ENCODE measurements at places on chromosomes 11 and 22.

- no peaks in the 10 kb centered on the region for H3K36me3 ChIP-seq
- no peak for DNase-seq
- no peak overlapping the region for H3K4me3 ChIP-seq
- no peak overlapping the region for H3K27ac ChIP-seq
- peaks cover 4% of the 10 kb centered on the region for H3K4me1 ChIP-seq
- H3K27me3 ChIP-seq: peaks cover 8% of the 10 kb centered on the region
Measured at GRCh38 chr11:33945481-33946268, 53.8 kb upstream of the LMO2 start.

GRCh38 chr11:70650075-70650909 is 252.0 kb downstream of the CTTN start:
- H3K27me3 ChIP-seq: peaks cover 11% of the 10 kb centered on the region
- peaks cover 16% of the 10 kb centered on the region for H3K4me1 ChIP-seq
- no peak overlapping the region for H3K27ac ChIP-seq
- DNase-seq: no peak
- H3K4me3 ChIP-seq: no peak overlapping the region
- no peaks in the 10 kb centered on the region for H3K36me3 ChIP-seq

- H3K4me1 ChIP-seq: peaks cover 33% of the 10 kb centered on the region
- H3K4me3 ChIP-seq: peak overlapping the region; percentile 95
- H3K27me3 ChIP-seq: peaks cover 23% of the 10 kb centered on the region
- no peaks in the 10 kb centered on the region for H3K36me3 ChIP-seq
- peak overlapping the region; percentile 99 for H3K27ac ChIP-seq
Measured at GRCh38 chr11:61826930-61827570, 1.1 kb upstream of the FADS2 start.

DNA sequence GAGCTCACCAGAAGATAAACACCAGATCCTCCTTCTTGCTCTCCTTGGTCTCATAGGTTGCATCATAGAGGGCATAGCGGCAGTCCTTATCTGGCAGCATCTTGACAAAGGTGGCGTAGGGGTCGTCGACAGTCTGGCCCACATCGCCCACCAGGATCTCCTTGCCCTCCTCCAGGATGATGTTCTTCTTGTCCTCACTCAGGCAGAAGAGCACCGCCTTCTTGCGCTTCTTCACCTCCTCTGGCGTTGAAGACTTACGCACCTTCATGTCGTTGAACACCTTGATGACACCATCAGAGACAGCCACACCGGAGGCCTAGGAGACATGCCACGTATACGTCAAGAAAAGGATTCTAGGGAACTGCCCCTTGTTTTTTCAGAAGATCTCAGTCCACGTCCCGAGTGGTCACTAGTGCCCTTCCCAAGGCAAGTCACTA is 2.0 kb downstream of the CFL1 start:
- peak overlapping the region; percentile 89 for H3K27ac ChIP-seq
- no peaks in the 10 kb centered on the region for H3K36me3 ChIP-seq
- peaks cover 32% of the 10 kb centered on the region for H3K27me3 ChIP-seq
- no peak for DNase-seq
- peak overlapping the region; percentile 96 for H3K4me3 ChIP-seq

GRCh38 chr11:69922015-69922595 is 102.9 kb upstream of the FGF3 start:
- H3K27me3 ChIP-seq: peaks cover 7% of the 10 kb centered on the region
- DNase-seq: peak; percentile 7
- no peaks in the 10 kb centered on the region for H3K4me1 ChIP-seq
- no peak overlapping the region for H3K27ac ChIP-seq
- H3K36me3 ChIP-seq: no peaks in the 10 kb centered on the region

DNA sequence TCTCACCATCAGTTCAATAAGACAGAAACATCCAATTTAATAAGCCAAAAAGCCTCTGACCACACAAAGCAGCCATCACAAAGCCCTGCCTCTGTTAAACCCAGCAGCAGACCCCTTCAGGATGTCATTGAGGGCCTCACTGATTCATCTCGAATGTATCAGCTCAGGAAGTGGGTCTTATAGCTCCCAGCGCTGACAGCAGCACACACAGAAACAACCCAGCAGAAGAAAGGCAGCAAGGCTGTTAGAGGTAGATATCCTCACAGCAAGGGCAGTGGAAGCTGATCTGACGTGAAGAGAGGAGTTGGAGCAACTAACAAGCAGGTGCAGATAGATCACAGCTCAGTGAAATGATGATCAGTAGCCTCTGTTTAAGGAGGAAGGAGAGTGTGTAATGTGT is 86.2 kb upstream of the NCAM1 start:
- peaks cover 39% of the 10 kb centered on the region for H3K4me1 ChIP-seq
- no peaks in the 10 kb centered on the region for H3K36me3 ChIP-seq
- no peak overlapping the region for H3K4me3 ChIP-seq
- no peak overlapping the region for H3K27ac ChIP-seq

DNA sequence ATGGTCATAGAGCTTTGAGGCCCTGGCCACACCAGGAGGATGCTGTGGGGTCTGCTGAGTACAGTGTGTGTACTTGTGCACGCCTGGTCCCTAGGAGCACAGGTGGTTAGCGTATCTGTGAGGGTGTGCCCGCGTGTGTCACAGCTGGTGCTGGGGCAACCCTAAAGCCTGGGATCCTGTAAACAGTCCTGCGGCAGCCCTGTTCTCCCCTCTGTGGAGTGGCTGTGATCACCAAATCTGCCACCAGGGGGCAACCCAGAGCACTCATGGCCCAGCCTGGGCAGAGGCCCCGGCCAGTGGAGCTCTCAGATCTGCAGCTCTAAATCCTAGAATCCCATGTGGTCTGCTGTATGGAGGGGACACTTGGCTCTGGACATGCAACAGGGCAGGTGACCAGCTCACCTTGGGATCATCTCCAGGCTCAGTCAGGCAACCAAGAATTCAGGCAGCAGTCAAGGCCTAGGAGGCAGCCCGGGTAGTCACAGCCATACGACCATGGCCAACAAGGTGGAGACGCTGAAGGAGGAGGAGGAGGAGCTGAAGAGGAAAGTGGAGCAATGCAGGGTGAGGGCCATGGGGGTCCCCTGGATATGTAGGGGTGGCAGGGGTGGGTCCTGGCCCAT is 3.9 kb downstream of the SH3BP1 start:
- DNase-seq: peak; percentile 96
- H3K36me3 ChIP-seq: no peaks in the 10 kb centered on the region
- H3K4me1 ChIP-seq: peaks cover 5% of the 10 kb centered on the region
- peaks cover 2% of the 10 kb centered on the region for H3K27me3 ChIP-seq

DNA sequence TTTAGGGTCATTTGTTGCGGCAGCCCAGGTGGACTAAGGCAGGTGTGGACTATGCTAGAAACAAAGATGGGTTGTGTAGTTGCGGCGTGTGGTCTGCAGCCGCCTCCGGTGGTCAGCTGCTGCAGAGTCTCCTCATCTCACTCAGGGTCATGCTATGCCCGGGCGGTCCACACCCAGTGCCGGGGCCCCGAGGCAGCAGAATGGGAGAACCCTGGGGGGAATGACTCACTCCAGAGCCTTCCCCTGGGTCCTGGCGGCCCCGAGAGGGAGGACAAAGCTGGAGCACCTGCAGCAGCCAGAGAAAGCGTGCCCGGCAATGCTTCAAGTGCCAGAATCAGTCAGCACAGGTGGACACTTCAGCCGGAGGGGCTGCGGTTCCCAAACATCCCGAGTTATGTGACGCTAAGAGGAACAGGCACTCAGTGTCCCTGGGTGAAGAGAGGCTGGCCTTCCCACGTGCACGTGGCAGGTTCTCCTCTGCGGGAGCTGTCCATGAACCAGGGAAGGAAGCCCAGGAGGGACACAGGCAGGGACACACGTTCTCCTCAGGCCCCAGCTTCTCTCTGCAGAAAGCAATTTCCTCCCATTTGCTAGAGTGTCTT is 289.6 kb upstream of the B3GAT1 start:
- H3K36me3 ChIP-seq: no peaks in the 10 kb centered on the region
- DNase-seq: no peak
- H3K4me3 ChIP-seq: no peak overlapping the region
- H3K27ac ChIP-seq: no peak overlapping the region
- H3K27me3 ChIP-seq: peaks cover 3% of the 10 kb centered on the region
- H3K4me1 ChIP-seq: no peaks in the 10 kb centered on the region

DNA sequence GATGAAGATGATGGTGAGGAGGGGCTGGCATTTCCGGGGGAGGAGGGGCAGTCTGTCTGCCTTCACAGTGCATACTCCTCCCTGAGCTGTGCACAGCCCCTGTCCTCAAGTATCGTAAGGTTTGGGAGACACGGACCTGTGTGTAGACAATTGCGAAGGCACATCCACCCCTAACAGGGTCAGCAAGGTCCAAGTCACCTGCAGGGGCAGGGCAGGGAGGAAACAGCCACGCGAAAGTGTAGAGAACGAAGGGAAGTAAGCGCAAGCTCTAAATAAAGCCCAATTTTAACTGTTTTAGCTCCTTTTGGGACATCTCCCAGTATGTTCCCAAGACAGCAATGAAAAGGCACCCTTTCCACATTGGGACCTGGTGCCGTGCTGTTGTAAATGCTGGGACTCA is 448.2 kb downstream of the TBC1D22A start:
- DNase-seq: no peak
- H3K36me3 ChIP-seq: peaks cover 6% of the 10 kb centered on the region
- H3K27ac ChIP-seq: no peak overlapping the region
- H3K27me3 ChIP-seq: peaks cover 11% of the 10 kb centered on the region

DNA sequence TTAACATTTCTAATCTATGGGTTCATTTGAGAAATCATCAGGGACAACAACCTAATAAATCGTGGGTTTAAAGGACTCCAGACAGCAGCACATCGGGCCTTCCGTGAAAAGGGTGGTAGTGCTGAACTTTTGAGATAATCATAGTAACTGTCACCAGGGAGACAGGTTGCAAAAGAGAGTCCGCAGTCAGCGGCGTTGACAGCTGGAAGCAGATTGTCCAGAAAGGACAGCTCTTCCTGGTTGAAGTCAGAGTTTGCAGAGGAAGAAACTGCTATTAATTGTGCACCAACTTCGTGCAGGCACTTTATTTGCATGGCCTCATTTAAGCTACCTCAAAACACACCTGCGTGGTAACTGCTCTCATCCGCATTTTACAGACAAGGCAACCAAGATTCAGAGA is 20.5 kb upstream of the ISX start:
- H3K4me3 ChIP-seq: no peak overlapping the region
- no peak overlapping the region for H3K27ac ChIP-seq
- no peaks in the 10 kb centered on the region for H3K36me3 ChIP-seq
- H3K4me1 ChIP-seq: no peaks in the 10 kb centered on the region

GRCh38 chr22:27628341-27628740 is 173.2 kb downstream of the MN1 start:
- DNase-seq: no peak
- peaks cover 5% of the 10 kb centered on the region for H3K27me3 ChIP-seq
- no peak overlapping the region for H3K27ac ChIP-seq
- H3K4me3 ChIP-seq: no peak overlapping the region
- H3K36me3 ChIP-seq: peaks cover 4% of the 10 kb centered on the region

GRCh38 chr11:126739499-126740145 is 260.9 kb downstream of the KIRREL3 start:
- H3K36me3 ChIP-seq: no peaks in the 10 kb centered on the region
- H3K27ac ChIP-seq: no peak overlapping the region
- peaks cover under 1% of the 10 kb centered on the region for H3K27me3 ChIP-seq
- H3K4me3 ChIP-seq: no peak overlapping the region
- no peak for DNase-seq

- H3K27ac ChIP-seq: no peak overlapping the region
- H3K4me1 ChIP-seq: no peaks in the 10 kb centered on the region
- no peak overlapping the region for H3K4me3 ChIP-seq
- no peak for DNase-seq
- no peaks in the 10 kb centered on the region for H3K36me3 ChIP-seq
Measured at GRCh38 chr22:41658869-41659268, 29.8 kb downstream of the SNU13 start.

DNA sequence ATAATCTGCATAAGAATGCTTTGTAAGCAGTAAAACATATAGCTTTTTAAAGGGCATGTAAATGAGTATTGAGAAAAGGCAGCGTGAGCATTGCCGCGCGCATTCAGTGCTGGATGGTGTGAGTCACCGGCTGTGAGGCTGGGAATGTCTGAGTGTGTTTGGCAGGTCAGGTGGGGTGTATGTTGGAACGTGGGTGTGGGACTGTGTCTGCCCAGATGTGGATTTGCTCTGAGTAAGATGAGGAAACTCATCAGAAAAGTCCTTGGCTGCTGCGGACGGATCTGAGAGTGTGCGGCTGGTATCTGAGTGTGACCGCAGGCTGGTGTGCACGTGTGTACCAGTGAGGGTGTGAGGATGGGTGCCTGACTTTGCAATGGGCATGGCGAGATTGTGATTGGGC is 66.2 kb upstream of the NECTIN1 start:
- peaks cover 15% of the 10 kb centered on the region for H3K27me3 ChIP-seq
- no peak for DNase-seq
- peaks cover 5% of the 10 kb centered on the region for H3K36me3 ChIP-seq
- H3K4me3 ChIP-seq: no peak overlapping the region

GRCh38 chr11:79570104-79570503 is 129.3 kb upstream of the TENM4 start:
- no peak for DNase-seq
- no peaks in the 10 kb centered on the region for H3K27me3 ChIP-seq
- no peaks in the 10 kb centered on the region for H3K4me1 ChIP-seq
- H3K4me3 ChIP-seq: no peak overlapping the region
- no peaks in the 10 kb centered on the region for H3K36me3 ChIP-seq
- H3K27ac ChIP-seq: no peak overlapping the region

DNA sequence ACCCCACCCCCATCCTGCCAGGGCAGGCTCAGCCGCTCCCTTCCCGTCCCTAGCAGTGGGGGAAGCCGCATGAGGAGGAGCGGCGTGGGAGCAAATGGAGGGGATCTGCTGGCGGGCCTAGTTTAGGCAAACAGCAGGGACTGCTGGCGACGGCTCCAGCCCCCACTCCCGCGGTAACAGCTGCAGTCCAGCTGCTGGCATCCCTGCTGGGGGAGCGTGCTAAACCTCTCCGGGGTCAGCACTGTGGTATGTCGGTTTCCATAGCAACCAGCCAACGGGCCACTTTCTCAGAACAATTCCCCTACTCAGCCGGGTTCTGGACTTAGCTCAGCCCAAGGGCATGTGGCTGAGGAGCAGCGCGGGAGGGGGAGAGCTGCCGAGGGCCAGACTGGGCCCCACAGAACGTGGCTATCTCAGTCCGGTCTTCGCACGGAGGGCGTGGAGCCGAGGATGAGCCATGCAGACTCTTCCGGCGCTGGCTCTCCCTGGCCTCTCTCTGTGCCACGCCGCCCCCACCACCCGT is 98.8 kb downstream of the PKNOX2 start:
- peaks cover 28% of the 10 kb centered on the region for H3K4me1 ChIP-seq
- peak overlapping the region; percentile 80 for H3K27ac ChIP-seq
- H3K36me3 ChIP-seq: no peaks in the 10 kb centered on the region
- H3K4me3 ChIP-seq: peak overlapping the region; percentile 71
- peak; percentile 78 for DNase-seq

DNA sequence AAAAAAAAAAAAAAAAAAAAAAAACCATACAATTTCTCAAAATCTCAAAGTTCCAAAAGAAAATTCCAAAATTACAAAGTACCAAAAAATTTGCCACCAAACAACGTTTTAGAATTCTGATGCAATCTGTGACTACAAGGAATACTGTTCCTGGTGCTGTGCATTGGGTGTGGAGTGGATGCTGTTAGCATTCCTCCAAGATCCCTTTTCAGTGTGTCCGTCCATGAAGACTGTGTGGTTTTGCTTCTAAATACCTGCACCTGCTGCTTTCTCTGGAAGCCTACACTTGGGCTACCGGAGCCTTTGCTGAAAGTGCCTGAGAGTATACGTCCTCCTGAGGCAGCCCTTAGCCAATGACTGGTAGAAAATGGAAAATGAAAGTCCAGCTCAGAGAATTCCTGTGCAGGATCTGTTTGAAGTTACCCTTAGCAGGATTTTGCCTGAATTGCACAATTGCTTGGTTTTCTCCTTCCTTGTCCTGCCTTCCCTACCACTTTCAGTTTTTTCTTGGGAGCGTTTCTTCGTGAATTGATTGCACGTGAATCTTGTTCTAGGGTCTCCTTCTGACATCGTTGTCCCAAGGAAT is 140.8 kb downstream of the TRPC6 start:
- H3K27me3 ChIP-seq: peaks cover 2% of the 10 kb centered on the region
- DNase-seq: no peak
- no peaks in the 10 kb centered on the region for H3K36me3 ChIP-seq
- no peak overlapping the region for H3K27ac ChIP-seq

Data from glutamatergic neuron (in vitro differentiated cells).